ENCODE measurements at places on chromosomes 12 and 14.

- DNase-seq: no peak
These were observed 203.7 kb upstream of the NUDT4 start for GRCh38 chr12:93174048-93174447.

DNA sequence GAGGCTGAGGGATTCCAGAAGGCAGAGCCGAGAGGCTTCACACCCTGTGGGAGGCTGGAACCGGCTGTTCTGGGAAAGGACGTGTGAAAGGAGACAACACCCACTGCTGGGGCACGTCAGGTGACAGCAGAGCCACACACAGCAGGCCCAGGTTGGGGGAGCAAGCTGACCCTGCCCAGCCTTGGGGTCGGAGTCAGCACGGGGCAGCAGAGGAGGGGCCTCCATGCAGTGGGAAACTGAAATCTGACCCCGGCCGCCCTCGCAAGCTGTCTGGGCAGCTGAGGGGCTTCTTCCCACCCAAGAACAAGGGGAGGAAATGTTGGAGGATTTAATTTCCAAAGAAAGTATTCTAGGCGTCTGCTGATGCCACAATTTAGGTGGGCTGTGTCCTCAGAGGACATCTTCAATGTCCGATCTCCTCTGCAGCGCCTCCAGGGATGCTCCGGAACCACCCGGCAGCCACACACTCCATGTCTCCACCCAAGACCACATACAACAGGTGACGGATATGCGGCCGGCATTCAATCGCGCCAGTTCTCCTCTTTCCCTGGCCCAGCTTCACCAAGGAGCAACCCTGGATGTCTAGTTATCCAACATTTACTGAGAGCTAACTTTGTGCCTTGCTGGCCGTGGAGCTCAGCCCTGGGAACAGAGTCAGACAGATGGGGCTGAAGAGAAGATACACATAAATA is 30.7 kb downstream of the SNRNP35 start:
- no peak for DNase-seq

DNA sequence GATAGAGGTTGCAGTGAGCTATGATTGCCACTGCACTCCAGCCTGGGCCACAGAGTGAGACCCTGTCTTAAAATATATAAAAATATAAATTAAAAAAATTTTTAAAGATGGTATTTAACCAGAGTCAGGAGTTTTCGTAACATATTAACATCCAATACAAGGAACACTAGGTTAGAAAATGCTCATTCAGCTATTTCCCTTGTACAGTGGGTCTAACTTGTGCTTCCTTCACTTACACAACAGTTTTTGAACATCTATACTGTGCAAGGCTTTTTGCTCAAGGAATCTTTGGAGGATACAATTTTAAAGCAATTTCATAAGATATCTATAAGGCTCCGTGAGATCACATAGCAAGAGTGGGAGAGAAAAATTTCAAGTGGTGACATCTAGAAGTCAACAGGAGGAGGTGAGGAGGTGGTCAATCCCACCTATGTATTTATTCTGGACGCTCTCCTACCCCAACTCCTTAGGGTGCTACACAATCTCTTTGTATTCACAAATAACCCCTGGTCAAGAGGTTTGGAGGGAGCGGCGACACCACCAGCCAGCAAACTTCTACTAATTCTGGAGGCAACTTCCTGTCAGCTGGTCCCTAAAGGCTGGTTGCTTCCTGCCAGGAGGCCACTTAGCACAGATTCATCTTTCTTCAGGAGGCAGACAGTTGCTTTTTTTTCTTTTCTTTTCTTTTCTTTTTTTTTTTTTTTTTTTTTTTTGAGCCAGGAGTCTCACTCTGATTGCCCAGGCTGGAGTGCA is 22.2 kb downstream of the DUSP16 start:
- DNase-seq: no peak

DNA sequence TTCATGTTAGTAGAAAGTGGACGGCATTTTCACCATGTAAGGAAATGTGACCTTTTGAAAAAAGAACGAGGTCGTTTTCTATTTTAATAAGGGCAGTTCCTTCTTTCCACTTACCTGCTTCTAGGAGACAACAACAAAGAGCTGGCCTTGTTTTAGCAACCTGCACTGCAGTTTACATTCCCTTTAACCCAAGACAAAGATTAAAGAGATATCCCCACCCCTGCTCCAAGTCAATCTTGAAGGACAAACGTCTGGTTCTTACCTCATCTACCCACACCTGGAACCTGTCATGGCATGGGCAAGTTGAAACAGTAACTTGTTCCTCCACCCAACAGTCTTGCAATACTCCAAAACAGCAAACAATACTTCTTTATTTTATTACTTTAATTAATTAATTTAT is 32.7 kb downstream of the ZCCHC8 start:
- no peak for DNase-seq

DNA sequence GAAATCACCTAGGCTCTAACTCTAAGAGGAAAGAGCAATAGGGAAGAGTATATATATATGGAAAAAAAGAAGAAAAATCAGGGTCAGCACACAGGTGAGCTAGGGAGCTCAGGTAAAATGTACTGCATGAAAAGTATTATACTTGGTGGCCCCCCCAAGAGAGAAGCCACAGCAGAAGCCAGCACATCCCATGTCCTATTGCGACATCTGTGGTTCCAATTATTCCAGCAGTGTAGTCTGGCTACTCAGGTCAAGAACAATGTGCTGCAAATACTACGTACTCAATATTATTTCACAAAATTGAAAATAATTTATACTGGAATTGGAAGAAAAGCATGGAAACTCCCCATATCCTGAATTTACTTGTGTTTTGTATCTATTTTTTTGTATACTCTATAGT is 85.5 kb downstream of the CEP83 start:
- no peak for DNase-seq

DNA sequence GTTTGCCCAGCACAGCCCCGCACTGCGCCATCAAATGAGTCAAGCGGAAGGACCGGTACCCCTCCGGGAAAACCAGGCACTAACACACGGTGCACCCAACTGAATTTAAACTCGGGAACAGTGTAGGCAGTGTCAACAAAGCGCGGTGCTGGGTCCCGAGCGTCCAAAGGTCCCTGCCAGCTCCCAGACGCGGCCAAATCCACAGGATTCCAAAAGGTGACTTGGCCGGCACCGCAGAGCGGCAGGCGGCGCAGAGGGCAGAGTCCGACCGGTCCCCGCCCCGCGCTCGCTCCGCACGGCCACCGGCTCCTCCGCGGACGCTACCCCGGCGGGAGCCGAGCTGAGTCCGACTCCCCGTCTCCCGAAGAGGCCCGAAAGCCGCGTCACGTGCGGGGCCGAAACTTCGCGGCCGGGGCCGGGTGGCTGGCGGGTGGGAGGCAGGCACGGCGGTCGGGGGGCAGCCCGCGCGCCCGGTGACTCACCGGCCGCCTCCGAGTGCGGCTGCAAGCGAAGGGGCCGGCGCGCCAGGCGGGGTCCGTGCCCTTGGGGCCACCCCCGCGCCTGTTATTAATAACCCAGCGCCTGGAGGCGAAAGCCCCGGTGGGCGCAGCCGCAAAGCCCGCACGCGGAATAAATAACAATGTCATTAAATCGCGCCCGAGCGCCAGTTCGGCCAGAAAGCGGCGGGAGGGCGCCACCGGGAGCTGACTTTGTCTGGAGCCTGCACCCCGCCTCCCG is 863 bp downstream of the DENND5B start:
- DNase-seq: peak; percentile 45

DNA sequence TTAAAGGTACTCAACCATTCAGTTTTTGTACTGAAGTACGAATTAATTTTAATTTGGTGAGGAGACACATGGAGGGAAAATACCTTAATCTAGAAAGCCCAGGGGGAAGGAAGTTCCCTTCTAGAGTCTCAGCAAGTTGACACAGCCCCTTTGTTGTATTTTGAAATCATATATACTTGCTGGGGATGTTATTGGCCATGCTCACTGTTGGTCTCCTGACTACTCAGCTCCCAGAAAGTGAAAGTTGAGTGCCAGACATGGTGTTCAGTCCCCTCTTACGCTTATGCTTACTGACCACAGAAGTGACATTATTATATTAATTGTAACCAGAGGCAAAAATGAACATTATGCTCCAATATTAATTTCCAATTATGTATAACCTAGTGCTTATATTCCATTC is 28.1 kb downstream of the ARF6 start:
- no peak for DNase-seq

- peak; percentile 28 for DNase-seq
These were observed 356.5 kb upstream of the ATP2B1 start for GRCh38 chr12:90064852-90065801.

GRCh38 chr12:64660237-64661018 is 50.1 kb downstream of the RASSF3 start:
- DNase-seq: no peak

DNA sequence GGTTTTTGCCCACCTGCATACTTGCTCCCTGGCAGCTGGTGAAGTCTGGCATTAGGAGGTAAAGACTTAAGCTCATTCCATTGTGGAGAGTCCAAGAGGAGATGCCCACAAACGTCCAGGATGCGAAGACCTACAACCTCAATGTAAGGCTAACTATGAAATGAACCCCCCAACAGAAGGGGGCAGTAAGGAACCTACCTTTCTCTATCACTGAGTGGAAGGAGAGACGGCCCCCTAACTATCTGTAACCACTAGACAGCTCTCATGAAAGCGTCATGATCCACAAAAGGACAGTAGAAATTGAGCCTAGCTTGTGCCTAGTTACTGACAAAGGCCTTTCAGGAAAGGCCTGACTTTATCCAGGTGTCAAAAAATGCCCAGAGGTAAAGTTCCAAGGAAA is 55.3 kb downstream of the ZFYVE21 start:
- DNase-seq: no peak

DNA sequence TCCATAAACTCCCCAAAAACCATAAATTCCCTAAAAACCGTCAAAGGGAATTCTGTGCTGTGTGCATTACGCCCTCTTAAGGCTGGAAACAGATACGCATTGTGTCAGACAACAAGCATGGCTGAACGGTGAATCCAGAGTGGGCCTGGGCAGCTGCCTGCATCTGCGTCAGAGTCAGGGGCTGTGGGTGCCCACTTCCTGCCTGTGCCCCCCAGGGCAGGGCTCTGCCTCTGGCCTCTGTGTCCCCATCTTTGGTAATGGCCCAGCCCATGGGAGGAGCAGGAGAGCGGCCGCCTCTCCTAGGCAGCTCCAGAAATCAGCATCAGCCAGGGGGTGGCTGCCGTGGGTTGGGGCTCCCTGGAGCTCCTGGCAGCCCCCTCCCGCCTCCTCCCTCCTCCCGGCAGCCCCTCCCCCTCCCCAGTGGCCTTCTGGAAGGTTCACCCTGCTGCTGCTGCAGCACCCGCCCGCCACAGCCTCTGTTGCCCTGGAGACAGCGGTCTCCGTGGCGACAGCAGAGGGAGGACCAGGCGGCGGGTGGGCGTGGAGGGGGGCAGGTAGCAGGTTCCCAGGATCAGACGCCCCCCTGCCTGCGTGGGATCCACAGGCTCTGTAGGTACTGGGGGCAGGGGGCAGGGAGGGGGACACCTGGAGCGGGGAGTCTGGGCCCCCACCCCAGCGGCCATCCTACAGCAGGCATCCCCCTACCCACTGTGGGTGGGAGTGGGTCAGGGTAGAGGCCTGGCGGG is 5.9 kb downstream of the MMP17 start:
- no peak for DNase-seq

- no peak for DNase-seq
These were observed 114.8 kb upstream of the SFSWAP start for GRCh38 chr12:131596115-131596514.

GRCh38 chr14:105399466-105399775 is 1.1 kb downstream of the TEX22 start:
- DNase-seq: no peak

GRCh38 chr14:95068080-95068479 is 89.2 kb downstream of the DICER1 start:
- DNase-seq: no peak

DNA sequence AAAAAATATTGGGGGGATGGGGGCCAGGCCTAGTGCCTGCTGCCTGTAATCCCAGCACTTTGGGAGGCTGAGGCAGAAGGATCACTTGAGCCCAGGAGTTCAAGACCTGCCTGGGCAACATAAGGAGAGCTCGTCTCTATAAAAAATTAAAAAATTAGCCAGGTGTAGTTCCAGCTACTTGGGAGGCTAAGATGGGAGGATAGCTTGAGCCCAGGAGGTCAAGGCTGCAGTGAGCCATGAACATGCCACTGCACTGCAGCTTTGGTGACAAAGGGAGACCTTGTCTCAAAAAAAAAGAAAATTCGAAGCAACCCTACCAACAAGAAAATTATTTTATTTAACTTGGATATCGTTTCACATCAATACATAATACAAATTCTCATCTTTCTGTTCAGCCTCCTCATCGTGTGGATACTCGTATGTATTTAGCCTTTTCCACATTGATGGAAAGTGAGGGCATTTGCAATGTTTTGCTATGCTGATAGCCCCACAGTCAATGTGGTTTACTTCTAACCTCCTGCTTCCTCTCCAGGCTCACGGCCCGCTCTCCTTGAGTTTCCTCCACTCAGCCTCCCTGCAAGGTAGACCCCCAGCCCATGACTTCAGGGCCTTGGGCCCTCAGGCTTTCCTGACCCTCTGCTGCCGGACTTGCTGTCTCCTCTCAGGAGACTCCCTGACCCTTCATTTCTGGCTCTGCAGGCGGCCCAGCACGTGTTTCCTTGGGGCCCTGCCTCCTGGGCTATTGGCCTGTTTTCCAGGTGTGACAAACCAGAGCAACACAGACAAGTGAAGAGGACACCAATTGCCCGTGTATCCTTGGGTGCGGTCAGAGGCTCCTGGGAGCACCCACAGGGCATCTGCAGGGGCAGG is 54.8 kb downstream of the NFKBIA start:
- no peak for DNase-seq

DNA sequence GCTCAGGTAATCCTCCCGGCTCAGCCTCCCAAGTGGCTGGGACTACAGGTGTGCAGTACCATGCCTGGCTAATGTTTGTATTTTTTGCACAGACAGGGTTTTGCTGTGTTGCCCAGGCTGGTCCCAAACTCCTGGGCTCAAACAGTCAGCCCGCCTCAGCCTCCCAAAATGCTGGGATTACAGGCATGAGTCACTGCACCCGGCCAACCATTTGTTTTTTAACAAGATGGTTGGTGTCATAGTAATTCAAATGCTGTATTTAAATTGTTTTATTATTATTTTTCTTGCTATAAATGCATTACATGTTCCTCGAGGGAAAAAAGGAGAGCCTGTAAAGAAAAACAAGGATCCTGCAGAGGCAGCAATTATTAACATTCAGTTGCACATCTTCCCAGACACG is 83.9 kb downstream of the EP400 start:
- DNase-seq: no peak

Measured in NCI-H1092 treated with DMSO at 0.1 percent for 48 hours (cell line).